Stimulated activated naive CD4-positive, alpha-beta T cell treated with Interleukin-2 at 50 U/mL for 16 hours (primary cell): ENCODE measurements at places on chromosomes 7 and 10.
A peak's percentile ranks its signal among the peaks of the same experiment; 100 is the strongest.

DNA sequence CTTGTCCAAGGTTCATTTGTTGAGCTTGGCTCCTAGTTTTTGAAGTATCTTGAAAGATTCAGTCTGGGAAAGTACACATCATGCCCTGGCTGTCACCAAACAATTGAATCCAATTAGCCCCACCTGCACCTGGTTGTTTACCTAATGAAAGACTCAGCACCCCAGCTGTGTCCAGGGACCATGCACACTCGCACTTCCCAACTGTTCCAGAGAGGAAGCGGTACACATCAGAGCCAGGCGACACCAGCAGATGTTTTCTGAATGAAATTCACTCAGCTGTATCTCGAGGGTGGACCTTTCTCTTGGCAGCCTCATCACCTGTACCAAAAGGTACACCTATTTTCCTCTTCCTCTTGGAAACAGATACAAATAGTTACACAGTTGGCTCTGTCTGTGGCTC lies 216.4 kb upstream of the LRGUK start:
- no peak for DNase-seq

DNA sequence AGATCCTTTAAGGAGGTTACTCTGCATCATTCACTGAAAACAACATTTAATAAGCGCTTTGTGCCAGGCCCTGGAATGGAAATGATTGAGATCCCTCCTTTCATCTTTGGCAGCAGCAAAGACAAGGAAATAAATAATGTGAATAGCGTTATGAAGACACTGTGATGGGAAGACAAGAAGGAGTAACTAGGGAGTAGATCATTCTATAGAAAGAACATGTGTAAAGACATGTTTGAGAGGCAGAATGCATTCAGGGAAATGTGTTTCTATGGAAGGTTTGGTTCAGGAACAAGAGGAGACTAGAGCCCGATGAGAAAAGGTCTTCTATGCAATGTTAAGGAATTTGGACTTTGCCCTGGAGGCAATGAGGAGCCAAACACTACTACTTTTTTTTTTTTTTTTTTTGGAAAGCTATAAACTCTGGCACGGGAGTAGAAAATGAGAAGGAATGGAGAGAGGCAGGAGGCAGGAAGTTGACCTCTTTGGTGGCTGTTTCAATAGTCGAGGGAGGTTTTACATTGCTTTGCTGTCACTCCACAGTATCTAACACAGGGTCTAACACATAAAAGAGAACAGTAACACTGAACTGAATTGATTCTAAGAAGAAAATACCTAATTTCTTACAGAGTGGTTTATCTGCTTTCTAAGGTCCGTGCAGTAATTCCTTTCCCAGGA lies 44.9 kb downstream of the SMURF1 start:
- no peak for DNase-seq

GRCh38 chr7:36597090-36597773 lies 127.1 kb downstream of the AOAH start:
- DNase-seq = no peak

DNA sequence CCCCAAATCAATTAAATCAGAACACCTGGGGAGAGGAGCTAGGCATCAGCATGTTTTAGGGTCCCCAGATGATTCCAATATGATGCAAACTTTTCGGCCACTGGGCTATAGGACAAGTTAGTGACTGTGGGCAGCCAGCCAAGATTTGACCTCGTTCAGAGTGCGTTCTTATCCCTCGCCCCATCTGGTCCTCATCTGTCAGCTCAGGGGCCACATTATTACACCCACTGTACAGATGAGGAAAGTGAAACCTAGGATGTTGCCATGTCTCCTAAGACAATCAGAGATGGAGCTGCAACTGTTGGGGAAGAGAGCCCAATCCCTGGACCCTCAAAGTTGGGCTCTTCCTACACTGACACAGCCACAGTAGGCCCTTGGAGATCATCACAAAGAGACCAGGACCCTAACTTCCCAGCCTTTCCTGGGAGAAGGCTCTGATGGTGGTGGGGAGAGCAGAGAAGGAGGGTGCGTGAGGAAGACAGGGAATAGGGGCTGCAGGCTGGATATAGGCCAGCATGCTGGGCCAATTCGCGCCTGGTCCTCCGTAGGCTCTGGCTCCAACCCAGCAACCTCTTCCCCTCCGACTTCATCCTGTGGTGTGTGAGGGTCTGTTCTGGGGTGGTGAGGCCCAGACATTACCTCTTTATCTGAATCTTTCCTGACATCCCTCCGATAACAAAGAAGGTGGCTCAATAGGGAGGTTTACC lies 109.4 kb upstream of the ZMIZ1 start:
- DNase-seq = no peak

- no peak for DNase-seq
These were observed 102.9 kb upstream of the FAM20C start for GRCh38 chr7:89232-90019.

GRCh38 chr7:151286148-151286547 lies 37.7 kb upstream of the SMARCD3 start:
- no peak for DNase-seq

DNA sequence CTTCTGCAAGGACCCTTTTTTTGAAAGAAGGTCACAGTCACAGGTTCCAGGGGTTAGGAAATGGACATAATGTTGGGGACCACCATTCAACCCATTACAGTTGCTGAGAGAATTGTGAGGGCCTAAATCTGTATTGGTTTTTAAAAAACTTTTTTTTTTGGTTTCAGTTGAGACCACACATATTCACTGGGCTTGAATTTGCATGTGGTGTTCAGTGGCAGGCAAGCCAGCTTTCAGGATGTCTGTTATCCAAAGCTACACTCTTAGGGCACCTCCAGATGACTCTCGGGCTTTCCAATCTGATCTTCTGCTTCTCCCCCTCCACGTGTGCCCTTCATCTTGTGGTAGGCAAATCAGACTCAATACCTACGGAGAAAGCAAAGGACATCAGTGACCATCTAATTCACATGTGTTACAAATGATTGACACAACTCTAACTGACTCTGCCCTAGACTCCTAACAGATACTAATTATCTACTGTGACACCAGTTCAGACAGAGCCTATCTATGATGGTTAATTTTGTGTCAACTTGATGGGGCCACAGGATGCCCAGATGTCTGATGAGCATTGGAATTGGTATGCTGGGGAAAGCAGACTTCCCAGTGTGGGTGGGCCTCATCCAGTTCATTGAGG lies 93.3 kb upstream of the ELMO1 start:
- no peak for DNase-seq

DNA sequence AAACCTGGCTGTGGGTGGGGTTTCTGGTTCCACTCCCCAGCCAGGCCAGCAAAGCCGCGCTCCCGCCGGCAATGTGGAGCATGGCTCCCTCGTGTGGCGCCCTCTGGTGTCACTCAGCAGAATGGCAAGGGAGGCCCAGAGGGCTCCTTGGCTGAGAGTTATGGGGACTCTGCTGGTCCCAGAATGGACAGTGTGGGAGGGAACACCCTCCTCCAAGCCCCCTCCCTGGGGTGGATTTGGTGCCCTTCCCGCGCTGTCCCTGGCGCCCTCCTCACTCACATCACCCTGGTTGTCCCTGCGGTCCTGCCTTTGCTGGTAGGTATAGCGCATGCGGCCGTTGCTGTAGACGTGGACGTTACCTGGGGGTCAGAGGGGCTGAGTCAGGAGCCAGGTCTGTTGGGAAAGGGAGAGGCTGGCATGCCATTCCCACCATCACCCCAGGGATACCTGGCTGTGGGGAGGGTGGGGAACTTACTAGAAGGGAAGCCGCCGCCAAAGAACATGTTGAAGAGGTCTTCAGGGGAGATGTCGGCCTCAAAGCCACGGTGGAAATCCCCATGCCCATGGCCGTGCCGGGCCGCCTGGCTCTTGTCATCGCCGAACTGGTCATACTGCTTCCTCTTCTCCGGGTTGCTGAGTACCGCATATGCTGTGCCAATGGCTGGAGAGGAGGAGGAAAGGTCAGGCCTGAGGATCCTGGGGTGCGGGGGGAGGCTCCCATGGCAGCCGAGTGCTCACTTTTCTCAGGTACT lies 14.0 kb downstream of the DNAJB12 start:
- peak; percentile 70 for DNase-seq

DNA sequence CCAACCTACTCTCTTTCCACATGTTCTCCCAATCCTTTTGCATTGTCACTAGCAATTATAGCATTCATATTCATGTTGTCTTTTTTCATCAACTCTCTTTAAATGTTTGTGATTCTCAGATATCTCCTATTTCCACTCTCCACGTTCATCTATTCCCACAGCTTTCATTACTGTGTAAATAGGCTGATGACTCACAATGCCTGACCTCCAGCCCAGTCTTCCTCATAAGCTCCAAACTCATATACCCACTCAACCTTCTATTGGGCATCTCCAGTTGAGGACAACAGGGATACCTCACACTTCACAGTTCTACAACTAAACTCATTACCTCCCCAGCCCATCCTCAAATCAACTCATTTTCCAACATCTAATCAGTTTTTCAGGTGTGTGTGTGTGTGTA lies 194.1 kb downstream of the DGKI start:
- no peak for DNase-seq

DNA sequence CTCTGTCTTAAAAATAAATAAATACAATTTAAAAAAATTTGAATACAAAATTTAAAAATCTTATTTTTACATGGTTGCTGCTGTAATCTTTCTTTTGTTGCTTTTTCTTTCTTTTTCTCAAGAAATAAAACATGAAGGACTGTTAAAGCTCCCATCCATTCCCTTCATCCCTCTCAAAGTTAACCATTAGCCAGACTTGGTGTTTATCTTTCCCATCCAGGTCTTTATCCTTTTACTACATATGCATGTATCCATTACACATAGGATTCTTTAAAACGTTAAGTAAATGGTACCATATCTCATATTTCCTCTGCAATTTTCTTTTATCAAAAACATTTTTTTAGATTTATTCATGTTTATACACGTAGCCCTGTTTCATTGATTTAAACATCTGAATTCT lies 70.1 kb downstream of the CREB3L2 start:
- DNase-seq = no peak

DNA sequence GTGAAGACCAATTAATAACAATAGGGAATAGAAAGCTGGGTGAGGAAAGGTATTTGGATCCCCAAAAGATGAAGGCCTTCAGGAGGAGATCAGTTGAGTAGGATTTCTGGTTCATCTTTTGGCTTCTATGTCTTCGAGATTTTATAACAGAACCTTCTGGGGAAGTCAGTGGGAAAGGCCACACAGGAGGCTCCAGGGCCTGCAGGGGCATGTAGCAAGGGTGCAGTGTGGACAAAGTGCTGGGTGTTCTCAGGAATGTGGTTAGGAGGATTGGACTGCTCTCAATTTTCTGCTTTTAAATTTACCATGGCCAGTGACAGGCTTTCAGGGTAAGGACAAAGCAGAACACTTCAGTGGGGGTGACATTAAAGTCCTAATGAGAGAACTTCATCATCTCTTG lies 378.0 kb downstream of the CCSER2 start:
- DNase-seq = no peak

DNA sequence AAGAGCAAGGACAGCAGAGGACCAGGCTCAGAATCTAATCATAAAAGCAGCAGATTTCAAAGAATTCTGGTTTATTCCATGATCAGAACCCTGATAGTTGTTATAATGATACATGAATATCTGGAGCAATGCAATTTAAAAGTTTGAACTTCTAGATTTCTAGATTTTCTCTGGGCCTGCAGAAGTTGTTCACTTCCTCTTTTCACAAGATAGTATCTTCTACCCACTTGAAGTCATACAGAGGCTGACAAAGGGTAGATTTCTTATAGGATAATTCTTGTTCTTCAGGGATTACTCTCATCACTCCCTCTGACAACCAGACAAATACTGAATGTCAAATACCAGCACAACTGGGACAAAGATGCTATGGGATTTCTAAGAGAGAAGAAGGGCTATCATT lies 320.0 kb upstream of the ETV1 start:
- DNase-seq = no peak

- DNase-seq = no peak
These were observed 9.0 kb downstream of the LRRC27 start for GRCh38 chr10:132341017-132341416.

DNA sequence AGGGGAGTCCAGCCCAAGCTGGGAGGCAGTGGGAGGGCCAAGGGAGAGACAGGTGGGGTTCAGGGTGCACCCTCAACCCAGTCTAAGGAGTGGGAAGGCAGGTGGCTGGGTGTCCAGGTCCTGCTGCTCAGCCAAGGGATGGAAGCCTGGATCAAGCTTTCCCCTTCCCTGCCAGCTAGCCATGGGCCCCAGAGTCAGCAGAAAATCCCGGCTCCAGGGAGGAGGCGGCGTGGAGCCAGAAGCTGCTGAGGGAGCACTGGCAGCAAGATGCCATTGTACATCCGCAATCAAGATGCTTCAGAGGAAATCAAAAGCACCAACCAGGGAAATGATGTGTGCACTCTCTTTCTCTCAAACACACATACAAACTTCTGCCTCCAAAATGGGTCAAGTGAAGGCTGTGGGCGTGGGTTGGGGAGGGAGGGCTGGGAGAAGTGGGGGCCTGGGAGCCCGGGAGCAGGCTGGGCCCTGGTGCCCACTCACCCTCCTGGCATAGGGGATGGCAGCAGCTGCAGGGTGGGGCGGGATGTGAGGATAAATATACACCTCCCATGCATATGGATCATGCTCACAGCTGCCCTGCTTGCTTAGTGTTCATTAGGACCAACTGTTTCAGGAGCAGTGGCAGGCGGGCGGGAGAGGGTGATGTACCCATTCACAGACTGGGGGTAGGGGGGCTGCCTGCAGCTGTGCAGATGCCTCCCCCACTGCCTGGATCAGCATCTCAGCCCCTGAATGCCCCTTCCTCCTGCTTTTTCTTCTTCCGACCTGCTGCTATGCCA lies 24.2 kb downstream of the TRIM8 start:
- DNase-seq = no peak

DNA sequence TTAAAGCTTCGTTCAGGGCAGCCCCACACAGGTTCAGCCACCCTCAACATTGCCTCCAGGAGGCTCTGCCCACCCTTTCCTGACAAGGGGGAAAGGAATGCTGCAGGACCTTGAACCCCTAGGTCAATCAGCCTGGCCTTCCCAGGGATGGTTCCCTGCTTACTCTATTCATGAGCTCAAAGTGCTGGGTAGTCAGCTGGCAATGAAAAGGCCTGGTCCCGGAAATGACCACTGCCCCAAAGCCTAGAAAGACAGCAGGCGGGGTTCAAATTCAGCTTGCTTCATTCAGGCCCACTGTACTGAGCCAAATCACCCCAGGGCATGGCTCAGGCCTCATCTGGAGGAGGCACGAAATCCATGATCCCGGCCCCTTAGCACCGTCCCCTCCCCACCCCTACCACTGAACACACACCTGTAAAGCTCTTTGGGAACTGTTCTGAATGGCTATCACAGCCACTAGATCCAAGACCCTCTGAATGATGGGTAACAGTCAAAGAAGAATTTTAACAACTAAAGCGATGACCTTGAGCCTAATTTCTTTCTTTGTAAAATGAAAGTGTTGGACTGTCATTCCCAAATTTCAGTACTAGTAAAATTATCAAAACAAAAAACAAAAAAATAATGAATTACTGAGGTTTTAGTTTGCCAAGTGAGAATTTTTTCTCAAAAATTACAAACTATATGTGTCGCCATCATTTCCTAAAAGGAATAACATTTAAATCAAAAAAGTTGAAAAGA lies 1.0 kb downstream of the URGCP start:
- no peak for DNase-seq
